Neuronal stem cell (in vitro differentiated cells): ENCODE measurements at places on chromosomes 7 and 10.
A peak's percentile ranks its signal among the peaks of the same experiment; 100 is the strongest.

GRCh38 chr10:109780997-109781396 lies 142.3 kb downstream of the XPNPEP1 start:
- no peak for DNase-seq

DNA sequence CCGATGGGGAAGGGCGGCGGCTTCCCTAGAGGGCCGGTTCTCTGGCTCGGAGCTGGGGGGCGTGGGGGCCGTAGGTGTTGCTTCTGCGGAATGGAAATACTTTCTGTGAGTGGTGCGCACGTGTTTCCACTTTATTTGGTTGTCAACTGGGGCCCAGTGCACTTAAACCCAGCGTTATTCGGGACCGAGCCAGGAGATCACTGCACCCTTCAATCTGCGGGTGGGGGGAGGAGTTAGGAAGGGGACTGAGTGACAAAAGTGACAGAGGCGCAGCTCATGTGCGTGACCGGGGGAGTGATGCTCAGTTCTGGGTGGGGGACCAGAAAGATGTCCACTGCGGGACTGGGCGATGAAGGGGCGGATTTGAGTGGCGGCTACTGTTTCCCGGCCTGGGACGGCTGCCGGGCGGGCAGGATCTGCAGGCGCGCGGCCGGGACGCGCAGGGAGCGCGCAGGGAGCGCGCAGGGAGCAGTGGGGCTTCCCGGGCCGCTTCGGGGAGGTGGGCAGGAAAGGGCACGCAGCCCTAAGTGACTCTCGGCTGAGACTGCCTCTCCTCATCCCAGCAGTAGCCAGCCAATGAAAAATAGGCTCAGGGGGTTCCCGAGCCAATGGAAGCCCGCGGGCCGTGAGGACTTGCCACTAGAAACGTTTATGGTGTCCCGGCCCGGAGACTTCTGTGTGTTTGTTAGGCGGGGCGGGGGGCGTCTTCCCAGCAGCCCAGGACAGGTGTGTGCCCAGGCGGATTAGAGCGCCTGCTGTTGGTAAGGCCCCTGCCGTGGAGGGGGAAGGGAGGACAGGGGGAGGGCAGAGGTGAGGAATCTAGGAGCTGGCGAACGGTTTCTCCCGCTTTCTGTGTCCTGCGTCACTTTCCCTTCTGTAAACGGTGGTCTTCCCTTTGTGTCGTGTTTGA lies 54.3 kb upstream of the KDM7A start:
- DNase-seq, result peak; percentile 50

DNA sequence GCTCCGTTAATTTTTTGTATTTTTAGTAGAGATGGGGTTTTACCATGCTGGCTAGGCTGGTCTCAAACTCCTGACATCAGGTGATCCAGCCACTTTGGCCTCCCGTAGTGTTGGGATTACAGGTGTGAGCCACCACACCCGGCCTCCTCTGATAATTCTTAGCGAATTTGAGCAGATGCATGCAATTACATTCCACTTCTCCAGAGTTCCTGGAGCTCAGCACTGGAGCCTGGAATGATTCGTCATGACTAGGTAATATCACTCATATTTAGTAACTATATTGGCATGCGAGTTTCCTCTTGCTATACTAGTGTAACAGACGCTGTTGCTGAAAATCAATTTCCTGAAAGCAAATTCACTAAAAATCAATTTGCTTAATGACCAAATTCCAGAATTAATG lies 86.8 kb downstream of the MKX start:
- DNase-seq, result no peak

GRCh38 chr10:114347791-114348190 lies 56.5 kb downstream of the AFAP1L2 start:
- DNase-seq, result no peak

- DNase-seq, result no peak
These were observed 15.9 kb downstream of the NT5C2 start for GRCh38 chr10:103177123-103177522.

- DNase-seq, result no peak
These were observed 224.5 kb upstream of the SEMA3E start for GRCh38 chr7:83873459-83873858.

DNA sequence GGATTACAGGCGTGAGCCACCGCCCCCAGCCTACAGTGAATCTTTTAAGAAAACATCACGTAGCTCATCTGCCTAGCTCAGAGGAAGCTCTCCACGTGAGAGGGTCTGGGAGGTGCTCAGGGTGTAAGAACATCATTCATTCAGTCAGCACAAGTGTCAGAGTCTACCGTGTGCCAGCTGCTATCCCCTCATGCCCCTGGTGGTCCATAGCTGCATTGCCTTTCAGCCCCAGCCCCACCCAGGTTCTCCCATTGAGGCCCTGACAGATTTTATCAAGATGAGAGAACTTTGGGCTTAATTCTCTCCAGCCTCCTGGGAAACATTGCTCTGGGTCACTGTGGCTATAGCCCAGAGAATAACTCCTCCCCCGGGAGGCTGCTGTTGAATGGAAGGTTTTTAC lies 45.1 kb downstream of the ZNF503 start:
- DNase-seq, result no peak

DNA sequence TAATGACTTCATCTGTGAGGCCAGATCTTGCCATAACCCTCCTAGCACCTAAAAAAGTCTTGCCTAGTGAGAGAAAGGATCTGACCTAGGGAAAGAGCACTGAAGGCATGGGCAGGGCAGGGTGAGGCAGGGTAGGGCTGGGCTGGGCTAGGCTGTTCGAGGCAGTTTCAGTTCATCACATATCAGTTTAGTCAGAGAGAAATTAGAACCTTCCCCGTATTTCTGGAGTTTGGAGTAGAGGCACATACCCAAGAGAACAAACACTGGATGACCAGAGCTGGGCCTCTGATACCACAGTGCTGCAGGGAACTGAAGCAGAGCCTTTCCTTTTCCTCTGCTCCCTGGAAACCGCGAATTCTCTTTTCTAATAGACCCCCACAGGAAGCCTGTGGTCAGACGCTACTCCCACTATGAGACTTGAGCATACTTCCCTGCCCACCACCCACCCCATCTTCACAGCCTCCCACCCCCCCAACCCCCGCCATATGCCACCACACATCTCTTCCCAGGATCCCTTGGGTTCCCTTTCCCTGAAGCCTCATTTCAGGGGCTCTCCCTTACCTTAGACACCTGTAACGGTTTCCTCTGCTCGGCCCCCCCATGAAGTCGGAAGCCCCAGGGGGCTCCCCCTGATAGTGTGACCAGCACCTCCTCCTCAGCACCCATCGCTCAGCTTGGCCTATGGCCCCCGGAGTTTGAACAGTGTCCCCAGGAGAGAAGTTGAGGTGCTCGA lies 406 bp downstream of the SYNPO2L start:
- no peak for DNase-seq

GRCh38 chr7:46970131-46970430 lies 611.8 kb downstream of the TNS3 start:
- no peak for DNase-seq

DNA sequence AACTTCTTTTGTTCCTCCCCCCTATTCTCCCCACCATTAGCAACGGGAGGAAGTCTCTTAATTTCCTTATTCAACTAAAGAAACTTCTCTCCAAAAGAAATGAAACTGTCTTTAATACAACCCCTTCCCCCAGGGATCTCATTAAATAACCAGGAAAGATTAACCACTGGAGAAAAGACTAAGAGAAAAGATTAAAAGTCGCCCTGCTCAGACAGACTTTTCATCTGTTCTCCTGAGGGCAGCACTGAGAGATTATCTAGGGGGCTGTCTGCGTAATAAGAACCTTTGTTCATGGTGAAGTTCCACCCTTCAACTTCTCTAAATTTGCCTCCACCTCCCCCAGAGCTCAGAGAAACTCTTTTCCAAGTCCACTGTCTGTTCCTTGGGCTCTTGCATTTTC lies 105.5 kb downstream of the HGF start:
- DNase-seq, result no peak

GRCh38 chr7:108189733-108190388 lies 59.7 kb upstream of the LAMB4 start:
- no peak for DNase-seq

DNA sequence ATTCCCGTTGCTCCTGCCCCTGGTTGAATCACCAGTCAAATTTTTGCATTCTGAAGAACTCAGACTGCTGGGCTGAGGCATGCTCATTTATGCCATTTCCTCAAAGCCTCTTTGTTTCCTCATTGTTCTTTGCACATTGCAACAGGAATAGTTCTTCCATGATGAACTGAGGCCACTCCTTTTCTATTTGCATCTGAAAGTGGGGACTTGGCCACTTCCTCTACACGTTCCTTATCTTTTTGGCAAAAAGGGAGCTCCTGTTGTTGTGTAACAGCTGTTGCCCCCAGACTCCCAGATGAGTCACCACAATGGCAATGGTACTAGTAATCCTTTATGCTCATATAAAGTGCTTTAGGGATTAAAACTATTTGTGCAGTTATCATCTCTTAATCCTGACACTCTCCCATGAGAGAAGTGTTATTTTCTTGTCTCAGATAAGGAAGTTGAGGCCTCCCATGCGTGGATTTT lies 20.1 kb upstream of the ITPRID1 start:
- no peak for DNase-seq
